ENCODE measurements at places on chromosomes 13 and 19.

DNA sequence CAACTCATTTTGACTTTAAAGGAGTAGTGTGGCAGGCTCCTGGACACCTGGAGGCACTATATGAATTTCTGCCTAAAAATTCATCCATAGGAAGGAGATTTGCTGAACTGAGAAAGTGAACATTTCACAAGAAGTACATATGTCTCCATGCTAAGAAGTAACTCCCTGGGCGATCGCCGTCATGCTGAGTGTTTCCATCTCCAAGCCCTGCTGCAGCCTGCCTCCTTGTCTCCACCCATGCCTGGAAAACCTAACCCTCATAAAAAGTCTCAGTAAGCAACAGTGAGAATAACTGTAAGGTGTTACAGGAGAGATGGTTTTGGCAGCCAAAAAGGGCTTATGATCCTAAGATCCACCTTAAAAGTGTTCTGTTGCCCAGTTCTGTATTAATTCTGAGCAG lies 251.3 kb downstream of the SHISA2 start:
- no peak overlapping the region for H3K27ac ChIP-seq
- no peaks in the 10 kb centered on the region for H3K4me1 ChIP-seq
- H3K4me3 ChIP-seq: no peak overlapping the region
- no peaks in the 10 kb centered on the region for H3K36me3 ChIP-seq

DNA sequence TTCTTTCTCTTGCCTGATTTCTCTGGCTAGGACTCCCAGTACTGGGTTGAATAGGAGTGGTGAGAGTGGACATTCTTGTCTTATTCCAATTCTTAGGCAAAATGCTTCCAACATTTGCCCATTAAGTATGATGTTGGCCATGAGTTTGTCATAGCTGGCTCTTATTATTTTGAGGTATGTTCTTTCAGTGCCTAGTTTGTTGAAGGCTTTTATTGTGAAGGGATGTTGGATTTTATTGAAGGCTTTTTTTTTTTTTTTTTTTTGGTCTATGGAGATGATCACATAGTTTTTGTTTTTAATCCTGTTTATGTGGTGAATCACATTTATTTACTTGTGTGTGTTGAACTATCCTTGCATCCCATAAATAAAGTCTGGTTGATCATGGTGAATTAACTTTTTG lies 19.8 kb downstream of the NHLRC3 start:
- H3K36me3 ChIP-seq: no peaks in the 10 kb centered on the region
- DNase-seq: no peak
- no peak overlapping the region for H3K4me3 ChIP-seq
- no peaks in the 10 kb centered on the region for H3K27me3 ChIP-seq
- H3K4me1 ChIP-seq: no peaks in the 10 kb centered on the region

- H3K4me3 ChIP-seq: no peak overlapping the region
- no peaks in the 10 kb centered on the region for H3K27me3 ChIP-seq
- H3K4me1 ChIP-seq: no peaks in the 10 kb centered on the region
- H3K36me3 ChIP-seq: no peaks in the 10 kb centered on the region
Measured at GRCh38 chr13:83613524-83613923, 268.8 kb downstream of the SLITRK1 start.

DNA sequence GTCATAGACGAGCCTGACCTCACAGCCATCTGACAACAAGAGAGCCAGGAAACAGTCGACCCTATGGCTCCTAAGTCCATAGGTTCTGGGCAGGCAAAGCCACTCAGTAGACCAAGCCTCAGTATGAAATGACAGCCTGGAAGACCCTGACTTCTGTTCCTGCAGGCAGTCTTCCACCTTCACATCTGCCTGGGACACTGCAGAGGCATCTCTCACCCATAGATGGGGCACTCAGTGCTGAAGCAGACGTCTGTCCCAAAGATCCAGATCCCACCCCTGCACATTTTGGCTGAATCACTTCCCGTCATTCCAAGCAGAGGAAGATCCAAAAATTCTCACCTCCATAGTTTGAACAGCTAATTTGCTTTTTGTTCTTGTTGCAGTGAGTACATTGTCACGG lies 139.3 kb upstream of the ZNF507 start:
- no peaks in the 10 kb centered on the region for H3K36me3 ChIP-seq
- no peaks in the 10 kb centered on the region for H3K27me3 ChIP-seq
- H3K27ac ChIP-seq: no peak overlapping the region
- DNase-seq: no peak
- H3K4me3 ChIP-seq: no peak overlapping the region

DNA sequence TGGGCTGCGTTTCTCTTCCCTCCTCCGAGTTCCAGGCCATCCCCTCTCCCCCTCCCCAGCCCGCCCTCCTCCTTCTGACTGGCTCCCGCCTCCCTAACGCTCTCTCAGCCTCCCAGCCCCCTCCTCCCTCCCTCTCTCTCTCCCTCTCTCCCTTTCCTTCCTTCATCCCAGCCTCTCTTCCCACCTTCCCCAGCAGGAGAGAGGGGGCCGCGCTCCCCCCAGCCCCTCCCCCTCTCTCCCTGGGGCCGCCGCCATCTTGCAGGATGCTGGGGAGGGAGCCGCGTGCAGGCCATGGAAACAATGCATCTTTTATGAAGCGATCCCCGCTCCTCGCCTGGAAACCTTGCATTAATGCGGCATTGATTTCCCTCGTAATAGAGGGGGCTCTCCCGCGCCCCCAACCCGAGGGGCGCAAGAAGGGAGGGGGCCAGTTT lies 42.6 kb upstream of the ADGRL1 start:
- H3K4me1 ChIP-seq: no peaks in the 10 kb centered on the region
- peak; percentile 82 for DNase-seq
- H3K27ac ChIP-seq: peak overlapping the region; percentile 80
- H3K27me3 ChIP-seq: peaks cover 18% of the 10 kb centered on the region

- peak; percentile 82 for DNase-seq
- H3K36me3 ChIP-seq: no peaks in the 10 kb centered on the region
- H3K4me1 ChIP-seq: peaks cover 45% of the 10 kb centered on the region
- no peak overlapping the region for H3K4me3 ChIP-seq
- H3K27me3 ChIP-seq: no peaks in the 10 kb centered on the region
Measured at GRCh38 chr19:19514215-19514657, 1.1 kb downstream of the TSSK6 start.

DNA sequence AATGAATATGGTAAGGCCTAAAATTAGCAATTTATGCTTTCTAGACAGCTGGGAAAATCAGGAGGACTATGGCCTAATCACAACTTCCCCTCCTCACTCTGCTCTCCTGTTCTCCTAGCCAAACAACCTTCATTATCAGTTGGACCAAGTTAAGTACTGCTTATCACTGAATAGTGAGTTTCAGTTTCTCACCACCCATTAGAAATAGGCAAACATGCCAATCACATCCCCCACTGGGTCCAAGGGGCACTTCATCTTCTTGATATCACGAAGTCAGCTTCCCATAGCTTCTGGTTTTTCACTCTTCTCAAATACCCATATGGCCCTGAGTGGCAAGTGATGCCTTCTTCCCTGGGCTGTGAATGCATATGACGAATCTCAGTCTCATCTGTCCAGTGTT lies 689.6 kb downstream of the SLITRK5 start:
- no peaks in the 10 kb centered on the region for H3K36me3 ChIP-seq
- H3K27me3 ChIP-seq: no peaks in the 10 kb centered on the region
- H3K27ac ChIP-seq: no peak overlapping the region
- DNase-seq: no peak
- no peaks in the 10 kb centered on the region for H3K4me1 ChIP-seq

- H3K27me3 ChIP-seq: no peaks in the 10 kb centered on the region
- no peak for DNase-seq
- peaks cover 14% of the 10 kb centered on the region for H3K36me3 ChIP-seq
- no peak overlapping the region for H3K27ac ChIP-seq
- H3K4me1 ChIP-seq: peaks cover 80% of the 10 kb centered on the region
Measured at GRCh38 chr13:98504371-98504963, 72.4 kb downstream of the STK24 start.

- no peaks in the 10 kb centered on the region for H3K27me3 ChIP-seq
- peak overlapping the region; percentile 89 for H3K27ac ChIP-seq
- H3K4me1 ChIP-seq: peaks cover 66% of the 10 kb centered on the region
- peak; percentile 85 for DNase-seq
- no peaks in the 10 kb centered on the region for H3K36me3 ChIP-seq
Measured at GRCh38 chr19:18401580-18402112, 4.2 kb upstream of the LRRC25 start.

DNA sequence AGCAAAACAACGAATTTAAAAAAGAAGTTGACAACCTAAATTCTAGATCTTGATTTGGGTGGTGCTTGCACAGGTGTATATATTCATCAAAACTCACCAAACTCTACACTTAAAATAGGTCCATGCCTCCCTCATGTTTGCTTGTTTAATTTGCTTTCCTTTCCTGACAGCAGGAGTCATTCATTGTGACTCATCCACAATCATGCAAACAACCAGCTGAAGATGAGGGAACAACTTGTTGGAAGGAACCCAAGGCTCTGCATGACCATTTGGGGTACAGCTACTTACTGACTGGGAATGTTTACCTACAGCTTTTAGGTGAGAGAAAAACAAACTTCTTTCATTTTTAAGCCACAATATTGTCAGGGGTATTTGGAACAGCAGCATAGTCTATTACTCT lies 96.6 kb downstream of the RXFP2 start:
- no peak overlapping the region for H3K27ac ChIP-seq
- no peak overlapping the region for H3K4me3 ChIP-seq
- no peaks in the 10 kb centered on the region for H3K36me3 ChIP-seq
- no peak for DNase-seq
- H3K4me1 ChIP-seq: no peaks in the 10 kb centered on the region
- H3K27me3 ChIP-seq: no peaks in the 10 kb centered on the region

DNA sequence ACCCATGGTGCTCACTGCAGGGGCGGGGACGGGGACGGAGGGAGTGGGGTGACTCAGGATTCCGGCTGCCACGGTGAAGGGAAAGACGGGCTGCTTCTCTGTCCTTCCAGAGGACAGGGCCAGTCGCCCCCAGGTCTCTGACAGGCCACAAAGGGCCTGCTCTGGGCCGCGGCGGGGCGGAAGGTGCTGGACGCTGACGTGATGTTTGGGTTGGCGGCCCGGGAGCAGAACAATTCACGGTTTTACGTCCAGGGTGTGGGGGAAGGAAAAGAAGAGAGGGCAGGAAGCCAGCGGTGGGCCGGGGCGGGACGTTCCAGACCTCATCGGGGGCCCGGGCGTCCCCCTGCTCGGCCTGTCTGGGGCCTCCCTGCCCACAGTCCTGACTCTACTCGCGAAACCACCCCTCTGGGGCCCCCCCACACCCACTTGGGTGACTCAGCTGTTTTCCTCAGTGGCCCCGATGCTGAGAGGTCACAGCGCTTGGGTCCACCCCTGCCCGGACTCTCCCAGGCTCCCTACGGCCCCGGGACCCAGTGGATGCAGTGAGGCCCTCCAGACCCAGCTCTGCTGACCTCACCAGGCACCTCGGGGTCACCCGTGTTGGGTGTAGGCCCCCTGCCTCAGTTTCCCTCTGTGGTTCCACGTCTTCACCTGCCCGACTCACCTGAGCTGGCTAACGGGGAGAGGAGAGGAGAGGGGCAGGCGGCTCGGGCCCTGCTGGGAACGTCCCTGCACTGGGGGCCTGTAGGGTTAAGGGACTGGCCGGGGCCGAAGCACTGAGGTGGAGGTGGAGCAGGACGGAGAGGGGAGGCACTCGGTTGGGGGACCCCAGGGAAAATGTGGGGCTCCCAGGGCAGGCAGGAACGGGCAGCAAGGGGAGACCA lies 29.2 kb downstream of the PIP5K1C start:
- H3K27ac ChIP-seq: peak overlapping the region; percentile 77
- H3K4me3 ChIP-seq: peak overlapping the region; percentile 51
- H3K4me1 ChIP-seq: peaks cover 59% of the 10 kb centered on the region
- peaks cover 36% of the 10 kb centered on the region for H3K36me3 ChIP-seq

DNA sequence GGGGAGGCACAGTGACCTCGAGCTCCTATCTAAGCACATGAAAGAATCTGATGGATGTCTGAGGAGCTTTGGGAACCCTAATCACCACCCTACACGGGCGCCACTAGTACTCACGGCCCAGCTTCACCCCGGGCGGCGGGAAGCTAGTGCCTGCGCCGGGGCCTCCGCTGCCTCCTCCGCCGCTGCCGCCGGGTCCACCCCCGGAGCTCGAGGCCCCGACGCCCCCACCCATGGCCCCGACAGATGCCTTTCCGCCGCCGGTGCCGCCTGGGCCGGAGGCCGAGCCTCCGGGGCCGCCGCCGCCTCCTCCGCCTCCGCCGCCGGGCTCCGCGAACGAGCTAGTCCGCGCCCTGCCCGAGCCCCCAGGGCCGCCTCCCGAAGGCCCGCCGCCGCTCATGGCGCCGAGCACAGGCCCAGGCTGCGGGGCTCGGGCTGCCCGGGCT lies 312 bp downstream of the GSK3A start:
- H3K36me3 ChIP-seq: peaks cover 10% of the 10 kb centered on the region
- H3K27ac ChIP-seq: peak overlapping the region; percentile 95
- H3K27me3 ChIP-seq: no peaks in the 10 kb centered on the region
- no peak for DNase-seq

DNA sequence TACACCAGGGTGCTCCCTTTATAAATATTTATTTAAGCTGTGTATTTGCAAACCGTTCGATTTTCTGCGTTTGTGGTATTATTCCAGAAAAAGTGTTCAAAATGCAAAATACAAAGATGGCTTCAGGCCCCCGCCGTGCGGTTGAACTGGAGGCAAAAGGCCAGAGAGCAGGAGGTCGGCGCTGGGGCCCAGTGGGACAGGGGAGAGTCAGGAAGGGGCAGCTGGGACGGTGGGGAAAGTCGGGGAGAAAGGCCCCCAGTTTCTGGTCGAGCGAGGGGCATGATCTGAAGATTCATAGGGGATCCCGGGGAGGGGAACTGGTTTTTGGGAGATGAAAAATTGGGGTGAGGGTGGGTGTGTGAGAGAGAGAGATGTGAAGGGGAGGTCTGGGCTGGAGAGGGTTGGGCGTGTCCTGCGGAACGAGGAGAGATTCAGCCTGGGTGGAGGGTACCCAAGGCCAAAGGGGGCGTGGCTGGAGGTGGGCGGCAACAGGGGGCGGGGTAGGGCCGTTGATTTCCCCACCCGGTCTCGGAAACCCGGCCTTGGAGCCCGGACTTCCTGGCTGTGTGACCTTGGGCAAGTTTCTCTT lies 678 bp downstream of the ISOC2 start:
- no peaks in the 10 kb centered on the region for H3K27me3 ChIP-seq
- H3K27ac ChIP-seq: peak overlapping the region; percentile 94
- peaks cover 27% of the 10 kb centered on the region for H3K4me1 ChIP-seq
- peak overlapping the region; percentile 82 for H3K4me3 ChIP-seq
- peaks cover 9% of the 10 kb centered on the region for H3K36me3 ChIP-seq
- DNase-seq: peak; percentile 88

- H3K4me1 ChIP-seq: no peaks in the 10 kb centered on the region
- DNase-seq: no peak
- H3K27me3 ChIP-seq: no peaks in the 10 kb centered on the region
- no peak overlapping the region for H3K27ac ChIP-seq
Measured at GRCh38 chr13:76921516-76921915, 26.8 kb upstream of the ACOD1 start.

- H3K27me3 ChIP-seq: no peaks in the 10 kb centered on the region
- no peak overlapping the region for H3K4me3 ChIP-seq
- H3K36me3 ChIP-seq: no peaks in the 10 kb centered on the region
- H3K4me1 ChIP-seq: no peaks in the 10 kb centered on the region
Measured at GRCh38 chr13:26614721-26615120, 57.2 kb downstream of the WASF3 start.

DNA sequence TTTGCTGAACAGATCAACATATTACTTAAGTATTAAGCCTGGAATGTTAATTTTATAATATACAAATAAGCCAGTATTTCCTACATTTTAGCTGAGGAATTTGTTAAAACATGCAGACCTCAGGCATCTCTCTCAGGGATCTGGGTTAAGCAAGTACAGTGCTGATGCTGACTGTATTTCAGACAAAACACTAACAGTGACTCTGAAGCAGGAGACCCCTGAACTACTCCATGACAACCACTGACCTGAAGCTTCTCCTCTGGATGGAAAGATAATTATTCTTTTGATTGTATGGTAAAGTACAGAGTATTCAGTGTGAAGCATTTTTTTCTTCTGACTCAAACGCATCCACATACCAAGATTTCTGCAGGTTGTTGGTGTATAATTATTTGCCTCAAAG lies 680.8 kb downstream of the LIG4 start:
- no peaks in the 10 kb centered on the region for H3K36me3 ChIP-seq
- no peak for DNase-seq
- no peaks in the 10 kb centered on the region for H3K4me1 ChIP-seq
- H3K27ac ChIP-seq: no peak overlapping the region
- no peak overlapping the region for H3K4me3 ChIP-seq
